Activated T-cell treated with anti-CD3 and anti-CD28 coated beads for 48 hours (primary cell): ENCODE measurements at places on chromosomes 3 and 15.

- no peak for DNase-seq
These were observed 101.8 kb downstream of the FRMD4B start for GRCh38 chr3:69283913-69284611.

GRCh38 chr3:159455741-159456181 lies 532.9 kb upstream of the IL12A start:
- no peak for DNase-seq

DNA sequence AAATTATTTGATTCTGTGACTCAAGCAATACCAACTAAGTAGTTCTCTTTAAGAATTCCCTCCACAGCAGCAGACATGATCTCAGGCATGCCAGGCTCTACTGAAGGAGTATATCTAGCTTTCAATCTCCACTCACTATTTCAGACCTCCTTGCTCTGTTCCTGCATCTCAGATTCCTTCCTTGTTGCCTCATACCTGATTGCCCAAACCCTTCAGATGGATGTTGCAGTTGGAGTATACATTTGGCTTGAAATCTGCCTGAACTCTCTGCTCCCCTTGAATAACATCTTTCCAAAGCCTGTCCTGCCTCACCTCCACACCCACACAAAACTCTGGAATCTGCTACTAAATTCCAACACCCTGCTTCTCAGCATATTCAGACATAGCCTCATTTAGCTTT lies 19.8 kb upstream of the TM4SF4 start:
- DNase-seq: no peak

GRCh38 chr3:62602129-62602770 lies 228.9 kb upstream of the FEZF2 start:
- DNase-seq: no peak

- DNase-seq: no peak
These were observed 187.3 kb downstream of the XXYLT1 start for GRCh38 chr3:195083659-195084058.

DNA sequence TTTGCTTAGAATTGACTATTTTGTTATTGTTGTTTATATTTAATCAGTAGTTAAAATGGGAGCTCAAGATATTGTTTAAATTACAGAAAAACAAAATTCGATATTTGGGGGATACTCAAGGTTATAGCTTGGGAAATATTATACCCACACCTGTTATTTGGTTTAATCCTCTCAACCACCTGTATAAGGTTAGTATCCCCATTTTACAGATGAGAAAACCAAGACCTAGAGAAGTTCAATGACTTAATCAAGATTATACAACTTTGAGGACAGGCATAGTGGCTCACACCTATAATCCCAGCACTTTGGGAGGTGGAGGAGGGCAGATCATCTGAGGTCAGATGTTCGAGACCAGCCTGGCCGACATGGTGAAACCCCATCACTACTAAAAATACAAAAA lies 39.8 kb upstream of the CA12 start:
- DNase-seq: no peak

GRCh38 chr3:56282341-56282740 lies 185.9 kb downstream of the ERC2 start:
- no peak for DNase-seq

GRCh38 chr3:111947231-111947630 lies 31.6 kb upstream of the ABHD10 start:
- DNase-seq: no peak

GRCh38 chr15:89513284-89513683 lies 16.9 kb upstream of the RHCG start:
- no peak for DNase-seq
